Stimulated activated CD4-positive, alpha-beta T cell treated with anti-CD3 and anti-CD28 coated beads, Interleukin-1b, Interleukin-23, amount 100 ng/mL, for 1 hour (primary cell): ENCODE measurements at places on chromosomes 4 and X.
A peak's percentile ranks its signal among the peaks of the same experiment; 100 is the strongest.

- no peak for DNase-seq
These were observed 20.3 kb downstream of the ATP8A1 start for GRCh38 chr4:42636645-42636949.

DNA sequence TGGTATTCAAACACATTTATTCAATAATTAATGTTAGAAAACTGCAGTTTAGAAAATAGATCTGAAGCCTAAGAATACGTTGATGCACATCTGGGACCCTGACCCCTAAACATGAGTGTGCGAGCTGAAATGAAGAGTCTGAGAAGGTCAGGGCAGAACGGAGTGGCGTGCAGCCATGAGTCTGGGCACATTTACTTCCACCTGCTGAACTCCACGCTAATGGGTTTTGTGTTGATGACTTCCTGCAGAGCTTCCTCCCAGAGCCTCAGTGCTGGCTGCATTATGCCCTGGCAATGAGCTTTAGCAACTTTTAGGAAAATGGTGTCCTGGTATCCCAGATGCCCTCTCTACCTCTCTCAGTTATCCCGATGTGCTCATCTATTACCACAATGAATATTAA, 53.1 kb downstream of the FAM114A1 start:
- no peak for DNase-seq

GRCh38 chrX:56728321-56728720, 722 bp upstream of the NBDY start:
- no peak for DNase-seq

- no peak for DNase-seq
These were observed 162.1 kb downstream of the EPHA5 start for GRCh38 chr4:65508168-65508567.

- DNase-seq = no peak
These were observed 63.4 kb downstream of the NBDY start for GRCh38 chrX:56792270-56793111.

DNA sequence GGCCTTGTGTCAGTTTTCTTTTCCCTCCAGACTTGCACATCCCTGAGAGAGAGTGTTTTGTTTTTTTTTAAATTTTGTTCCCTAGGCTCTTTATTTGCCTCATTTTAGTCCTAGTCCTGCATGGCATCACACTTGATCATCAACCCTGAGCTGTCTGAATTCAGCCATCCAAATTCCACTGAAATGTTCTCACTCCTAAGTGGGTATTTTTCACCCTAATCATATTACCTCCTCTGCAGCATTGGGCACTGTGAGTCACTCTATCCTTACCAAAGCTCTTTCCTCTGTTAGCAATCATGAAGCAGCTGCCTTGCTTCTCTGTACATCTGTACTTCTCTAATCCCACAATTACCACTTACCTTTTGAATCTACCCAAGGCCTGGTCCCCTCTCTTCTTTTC, 356.6 kb upstream of the MAGEB2 start:
- DNase-seq = no peak

- DNase-seq = no peak
These were observed 1.1 kb downstream of the TMEM131L start for GRCh38 chr4:153466949-153467896.

DNA sequence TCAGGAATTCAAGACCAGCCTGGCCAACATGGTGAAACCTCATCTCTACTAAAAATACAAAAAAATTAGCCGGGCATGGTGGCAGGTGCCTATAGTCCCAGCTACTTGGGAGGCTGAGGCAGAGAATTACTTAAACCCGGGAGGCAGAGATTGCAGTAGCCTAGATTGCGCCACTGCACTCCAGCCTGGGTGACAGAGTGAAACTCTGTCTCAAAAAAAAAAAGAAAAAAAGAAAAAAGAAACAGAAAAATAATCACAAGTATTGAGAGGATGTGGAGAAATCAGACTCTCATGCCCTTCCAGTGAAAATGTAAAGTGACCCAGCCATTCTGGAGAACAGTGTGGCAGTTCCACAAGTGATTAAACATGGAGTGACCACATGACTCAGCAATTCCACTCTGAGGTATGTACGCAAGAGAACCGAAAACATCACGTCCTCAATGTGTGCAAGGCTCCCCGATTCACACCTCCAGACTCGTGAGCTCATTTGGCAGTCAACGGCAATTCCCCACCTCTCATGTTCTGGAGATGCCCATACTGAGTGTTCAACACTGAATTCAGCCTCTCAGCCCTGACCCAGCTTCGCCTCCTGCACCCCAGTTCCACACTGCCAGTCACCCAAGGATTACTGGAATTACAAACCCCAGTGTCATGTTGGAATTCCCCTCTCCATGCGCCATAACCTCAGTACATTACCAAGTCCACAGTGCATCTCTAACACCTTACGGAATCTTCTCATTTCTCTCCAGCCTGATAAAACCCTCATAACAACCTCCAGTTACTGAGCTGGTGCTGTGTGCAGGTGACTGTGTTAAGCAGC, 21.1 kb downstream of the ACOX3 start:
- DNase-seq = no peak

DNA sequence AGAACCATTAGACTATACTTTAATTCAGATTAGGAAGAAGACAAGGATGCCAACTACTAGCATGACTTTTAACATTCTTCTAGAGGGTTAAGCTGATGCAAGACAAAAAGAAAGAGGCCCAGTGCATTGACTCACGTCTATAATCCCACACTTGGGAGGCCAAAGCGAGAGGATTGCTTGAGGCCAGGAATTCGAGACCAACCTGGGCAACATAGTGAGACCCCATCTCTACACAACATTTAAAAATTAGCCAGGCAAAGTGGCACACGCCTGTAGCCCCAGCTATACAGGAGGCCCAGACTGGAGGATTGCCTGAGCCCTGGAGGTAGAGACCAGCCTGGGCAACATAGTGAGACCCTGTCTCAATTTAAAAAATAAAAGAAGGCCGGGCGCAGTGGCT, 40.2 kb upstream of the HPRT1 start:
- no peak for DNase-seq

GRCh38 chrX:67734111-67734753, 190.4 kb downstream of the AR start:
- DNase-seq = no peak

GRCh38 chr4:7335344-7336066, 99.2 kb downstream of the PSAPL1 start:
- no peak for DNase-seq

DNA sequence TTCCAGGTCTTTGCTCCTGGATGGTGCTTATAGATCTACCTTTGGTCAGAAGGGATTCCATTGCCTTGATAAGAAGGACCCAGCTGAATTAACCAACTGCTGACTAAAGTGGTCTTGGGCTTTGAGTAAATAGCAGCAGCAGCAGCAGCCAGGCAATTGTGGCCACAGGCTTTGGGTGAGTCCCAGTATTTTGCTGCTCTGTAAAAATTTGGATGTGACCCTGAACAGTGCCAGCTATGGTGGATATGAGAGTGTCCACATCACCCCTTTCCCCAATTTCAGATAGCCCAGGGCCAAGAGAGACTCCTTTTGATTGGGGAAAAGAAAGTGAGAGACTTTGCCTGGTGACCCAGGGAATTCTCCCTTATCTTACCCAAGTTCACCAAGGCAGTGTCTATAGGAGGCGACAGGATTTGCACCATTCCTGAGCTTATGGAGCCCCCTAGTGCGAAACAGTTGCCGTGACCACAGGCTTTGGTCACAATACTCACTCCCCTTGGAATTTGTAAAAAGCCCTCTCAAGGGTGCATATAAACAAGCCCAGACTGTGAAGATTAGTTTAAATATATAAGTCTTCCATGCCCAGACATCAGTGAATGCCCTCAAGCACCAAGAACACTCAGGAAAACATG, 518.0 kb downstream of the TMA16 start:
- DNase-seq = no peak

DNA sequence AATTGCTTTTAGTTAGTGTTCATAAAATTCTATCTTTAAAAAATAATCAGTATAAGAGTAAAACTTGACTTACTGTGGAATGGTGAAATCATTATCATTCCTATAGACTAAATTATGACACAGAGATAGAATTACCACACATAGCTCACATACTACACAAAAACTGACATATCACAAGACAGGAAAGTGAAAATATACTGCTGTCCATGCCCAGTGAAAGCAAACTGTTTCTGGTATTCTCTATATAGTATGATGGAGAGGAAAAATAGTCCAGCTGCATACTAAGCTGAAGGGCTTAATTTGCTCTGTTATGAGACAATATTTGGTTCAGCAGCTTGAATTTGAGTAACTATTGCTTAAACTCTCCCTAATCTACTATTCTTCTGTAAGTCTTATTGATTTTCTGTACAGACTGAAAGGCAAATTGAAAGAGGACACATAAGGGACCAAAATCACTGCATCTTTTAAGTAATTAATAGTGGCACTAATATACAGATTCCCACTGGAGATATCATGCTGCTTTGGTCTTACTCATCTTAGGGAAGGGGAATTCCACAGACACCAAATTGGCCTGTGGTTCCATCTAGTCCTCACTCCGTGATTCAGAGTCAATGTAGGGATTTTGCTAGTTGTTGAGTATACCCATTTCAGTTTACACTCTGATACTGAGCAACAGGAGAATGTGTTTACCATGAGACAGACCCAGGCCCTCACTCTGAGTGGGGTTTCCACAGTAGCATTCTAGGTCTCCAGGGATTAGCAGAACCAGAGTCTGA, 47.4 kb upstream of the AGA start:
- no peak for DNase-seq

DNA sequence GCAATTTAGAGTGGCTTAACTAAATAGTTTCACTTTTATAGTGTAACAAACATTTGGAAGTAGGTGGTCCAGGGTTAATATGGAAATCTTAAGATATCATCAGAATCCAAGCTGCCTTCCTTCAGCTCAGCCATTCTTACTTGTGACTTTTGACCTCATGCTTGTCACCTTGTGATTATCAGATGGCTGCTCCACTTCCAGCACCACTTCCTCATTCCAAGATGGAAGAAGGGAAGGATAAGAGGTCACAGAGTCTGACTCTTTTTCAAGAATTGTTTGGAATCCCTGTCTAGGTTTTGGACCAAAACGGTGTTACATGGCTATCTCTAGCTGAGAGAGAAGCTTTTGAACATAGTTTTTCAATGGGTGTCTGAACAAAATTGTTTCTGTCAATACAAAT, 39.9 kb downstream of the MTTP start:
- no peak for DNase-seq

- no peak for DNase-seq
These were observed 48.1 kb downstream of the DCLK2 start for GRCh38 chr4:150126201-150126863.

GRCh38 chrX:149032449-149032848, 472.7 kb downstream of the IDS start:
- no peak for DNase-seq

DNA sequence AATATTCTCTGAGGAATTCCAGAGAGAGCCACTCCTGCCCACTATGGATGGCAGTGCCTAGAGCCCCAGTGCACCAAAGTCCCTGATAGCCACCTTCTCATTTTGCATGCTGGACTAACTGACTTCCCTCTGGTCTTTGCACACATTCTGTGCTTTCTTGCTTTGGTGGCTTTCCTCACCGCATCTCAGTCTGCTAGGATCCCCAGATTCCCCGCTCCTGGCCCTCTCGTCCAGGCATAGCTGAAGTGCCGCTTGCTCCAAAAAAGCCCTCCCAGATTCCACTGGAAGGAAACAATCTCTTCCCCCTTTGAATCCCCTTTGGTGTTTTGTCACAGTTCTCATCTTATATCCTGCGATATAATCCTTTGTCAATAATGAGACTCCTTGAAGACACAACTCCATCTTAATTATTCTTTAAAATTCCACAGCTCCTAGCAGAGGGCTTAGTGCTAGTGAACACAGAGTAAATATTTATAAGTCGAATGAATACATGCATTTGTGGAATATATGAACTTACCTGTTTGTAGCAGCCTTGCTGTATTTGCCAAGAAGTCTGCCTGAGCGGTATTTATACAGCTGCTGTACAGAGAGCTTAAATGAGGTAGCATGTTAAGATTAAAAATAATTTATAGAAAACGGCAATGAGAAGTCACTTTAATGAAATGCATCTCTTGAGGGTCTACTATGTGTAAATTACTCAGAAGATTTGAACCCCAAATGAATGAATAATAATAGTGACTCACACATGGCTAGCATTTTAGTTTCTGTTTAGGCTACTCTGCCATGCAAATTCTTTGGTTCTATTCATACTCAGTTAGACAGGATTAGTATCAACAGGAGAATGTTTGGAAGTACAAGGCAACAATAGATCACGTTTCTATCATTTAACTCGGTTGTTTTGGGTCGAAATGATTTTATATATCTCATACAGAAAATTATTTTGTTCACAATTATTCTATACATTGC, 421.9 kb upstream of the TENM3 start:
- no peak for DNase-seq

DNA sequence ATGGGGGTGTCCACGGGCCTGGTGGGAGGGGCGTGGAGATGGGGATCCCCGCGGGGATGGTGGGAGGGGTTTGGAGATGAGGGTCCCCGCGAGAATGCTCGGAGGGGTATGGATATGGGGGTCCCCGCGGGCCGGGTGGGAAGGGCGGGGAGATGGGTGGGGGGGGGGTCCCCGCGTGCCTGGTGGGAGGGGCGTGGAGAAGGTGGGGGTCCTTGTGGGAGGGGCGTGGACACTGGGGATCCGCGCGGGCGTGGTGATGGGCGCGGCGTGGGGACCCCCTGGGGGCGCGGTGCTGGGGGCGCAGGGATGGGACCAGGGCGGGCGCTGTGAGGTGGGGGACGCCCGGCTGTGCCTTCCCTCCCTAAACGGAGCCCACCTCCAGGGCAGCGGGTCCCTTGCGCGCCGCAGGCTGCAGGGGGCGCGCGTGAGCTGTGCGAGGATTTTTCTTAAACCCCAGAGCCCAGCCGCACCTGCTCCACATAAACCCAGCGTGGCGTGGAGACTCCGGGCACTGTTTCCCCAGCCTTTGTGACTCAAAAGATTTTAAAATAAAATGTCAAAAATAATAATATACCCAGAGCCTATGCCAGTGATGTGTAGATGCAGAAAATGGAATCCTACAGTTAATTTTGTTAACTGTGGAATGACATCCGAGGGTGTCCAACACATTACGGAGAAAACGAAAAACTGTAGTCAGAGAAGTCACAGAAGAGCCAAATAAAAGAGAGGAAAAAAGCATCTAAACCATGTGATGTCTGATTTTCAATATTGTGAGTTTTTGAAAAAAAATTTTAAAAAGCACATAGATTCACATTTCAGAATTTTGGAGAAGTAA, 1.5 kb upstream of the ASMTL start:
- DNase-seq = peak; percentile 96

GRCh38 chr4:155973639-155974475, 20.2 kb upstream of the CTSO start:
- DNase-seq = no peak

DNA sequence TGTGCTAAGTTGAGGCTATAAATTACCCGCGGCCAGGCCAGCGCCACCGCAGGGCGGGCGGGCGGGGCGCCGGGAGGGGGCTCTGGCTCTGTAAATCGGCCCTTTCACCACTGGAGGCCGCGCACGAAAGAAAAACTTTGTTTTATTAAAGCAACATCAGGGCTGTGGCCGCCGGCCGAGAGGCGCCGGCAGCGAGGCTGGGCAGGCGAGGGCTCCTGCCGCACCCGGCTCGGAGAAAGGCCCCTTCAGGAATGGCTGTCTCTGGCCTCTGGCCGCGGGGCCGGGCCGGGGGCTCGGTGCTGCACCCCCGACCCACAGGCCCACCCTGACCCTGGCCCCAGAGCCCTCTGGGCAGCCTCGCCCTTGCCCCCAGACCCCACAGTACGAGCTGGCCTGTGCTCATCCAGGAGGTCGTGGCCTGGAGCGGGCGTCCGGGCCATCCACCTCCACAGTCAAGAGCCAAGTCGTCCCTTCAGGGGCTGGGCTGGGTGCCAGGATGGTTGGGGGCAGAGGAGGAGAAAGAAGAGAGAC, 29.5 kb upstream of the FGFR3 start:
- no peak for DNase-seq

GRCh38 chrX:110346681-110347080, 12.0 kb upstream of the RTL9 start:
- no peak for DNase-seq

- DNase-seq = no peak
These were observed 1.4 kb upstream of the UFSP2 start for GRCh38 chr4:185426960-185427688.
